ENCODE measurements at places on chromosomes 2 and 18.

GRCh38 chr2:45166229-45166890, 157.1 kb upstream of the SIX2 start:
- peak; percentile 57 for DNase-seq

DNA sequence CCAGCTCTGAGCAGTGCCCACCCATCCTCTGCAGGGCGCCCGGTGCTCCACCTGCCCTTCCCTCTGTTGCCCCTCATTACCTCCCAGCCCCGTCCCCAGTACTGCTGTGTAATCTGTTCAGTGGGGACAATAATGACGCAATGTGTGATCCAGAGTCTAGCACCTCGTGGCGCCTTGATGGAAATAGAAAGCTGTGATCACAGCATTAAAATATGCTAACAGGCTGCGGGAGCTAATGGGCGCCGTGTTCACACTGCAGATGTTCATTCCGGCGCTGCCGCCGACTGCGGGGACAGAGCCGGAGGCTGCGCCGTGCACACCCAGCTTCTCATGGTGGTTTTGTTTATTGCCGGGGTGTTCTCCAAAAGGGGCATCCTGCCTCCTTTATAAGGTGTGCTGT, 235.2 kb downstream of the LDLRAD4 start:
- no peak for DNase-seq

DNA sequence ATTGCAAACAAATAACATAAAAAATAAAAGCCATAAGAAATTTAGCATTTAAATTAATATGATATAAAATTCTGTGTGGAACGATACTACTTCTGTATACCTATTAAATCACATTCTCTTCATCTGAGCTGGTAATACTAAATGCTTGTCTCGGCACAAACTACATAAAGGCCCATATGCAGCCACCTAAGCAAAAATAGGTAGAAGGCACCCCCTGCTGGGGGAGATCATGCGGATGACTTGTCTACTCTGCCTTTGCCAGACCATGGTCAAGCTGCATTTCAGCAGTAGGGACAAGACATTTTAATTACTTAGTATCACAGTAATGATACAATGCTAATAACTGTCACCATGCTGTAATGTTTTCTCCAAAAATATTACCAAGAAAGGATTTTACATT, 108.0 kb downstream of the CDH19 start:
- DNase-seq = peak; percentile 94

- DNase-seq = no peak
These were observed 29.0 kb upstream of the TNS1 start for GRCh38 chr2:218031771-218032257.

DNA sequence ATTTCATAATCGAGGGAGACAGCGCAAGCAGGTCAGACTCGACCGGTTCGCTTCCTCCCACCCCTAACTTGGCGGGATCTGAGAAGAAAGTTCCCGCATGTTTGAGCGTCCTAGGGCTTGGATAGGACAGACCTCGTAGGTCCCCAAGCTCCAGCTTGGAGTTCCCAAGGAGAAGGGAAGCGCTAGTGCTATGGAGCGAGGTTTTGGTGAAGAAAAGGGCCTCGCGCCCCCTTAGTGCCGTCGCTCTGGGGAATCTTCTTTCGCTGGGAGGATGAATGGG, 11.6 kb upstream of the SKOR2 start:
- DNase-seq = no peak

DNA sequence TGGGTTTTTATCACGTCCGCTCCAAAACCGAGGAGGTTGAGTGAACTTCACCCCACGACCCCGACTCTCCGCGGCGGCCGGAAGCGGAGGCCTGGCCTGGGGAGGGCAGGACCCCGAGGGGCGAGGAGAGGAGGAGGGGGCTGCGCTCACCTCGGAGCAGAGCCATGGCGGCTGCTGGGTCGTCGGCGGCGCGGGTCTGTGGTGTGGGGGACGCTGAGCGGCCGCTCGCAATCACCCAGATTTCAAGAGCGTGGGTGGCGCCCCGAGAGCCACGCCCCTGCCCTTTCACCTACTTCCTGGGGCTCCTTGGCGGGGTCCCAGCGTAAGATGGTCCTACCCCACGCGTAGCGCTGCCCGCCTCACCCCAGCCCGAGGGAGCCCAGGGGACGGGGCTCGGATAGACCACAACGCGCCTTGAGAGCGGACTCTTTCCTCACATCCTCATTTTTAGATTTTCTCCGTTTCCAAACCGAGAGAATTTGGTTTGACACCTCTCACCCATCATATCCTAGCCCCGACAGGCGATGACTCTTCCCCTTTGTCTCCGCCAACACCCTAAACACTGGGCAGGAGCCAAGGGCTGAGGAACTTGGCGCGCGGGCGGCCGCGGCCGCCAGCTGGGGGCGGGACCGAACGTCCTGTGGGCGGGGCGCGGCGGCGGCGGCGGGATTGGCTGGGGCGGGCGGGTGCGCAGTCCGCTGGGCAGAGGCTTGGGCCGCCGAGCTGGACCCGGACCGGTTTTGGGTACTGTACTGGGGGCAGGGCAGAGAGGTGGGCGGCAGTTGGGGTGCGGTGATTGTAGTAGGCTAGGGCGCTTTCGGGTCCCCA, at the start of gene ACAA2:
Gene ACAA2, minus strand, starts transcription at position 215 of the 828 bp plus-strand sequence. Its CDS starts 49 bp downstream, at position 166.
- DNase-seq = peak; percentile 95

DNA sequence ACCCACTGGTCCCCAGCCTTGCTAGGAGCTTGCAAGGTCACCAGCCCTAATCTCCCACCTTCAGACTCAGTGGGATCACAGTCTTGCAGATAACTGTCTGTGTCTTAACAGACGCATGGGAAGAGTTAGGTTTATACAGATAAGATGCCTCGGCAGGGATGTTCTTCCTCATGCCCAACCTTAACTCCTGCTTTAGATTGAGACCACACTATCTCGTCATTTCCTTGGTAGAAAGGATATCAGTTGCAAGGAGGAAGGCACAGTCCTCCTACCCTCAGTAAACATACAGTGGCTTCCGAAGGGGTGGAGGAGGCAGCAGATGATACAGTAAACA, 7.2 kb downstream of the NT5DC4 start:
- DNase-seq = no peak

- no peak for DNase-seq
These were observed 27.7 kb downstream of the KLHL29 start for GRCh38 chr2:23412556-23413155.

DNA sequence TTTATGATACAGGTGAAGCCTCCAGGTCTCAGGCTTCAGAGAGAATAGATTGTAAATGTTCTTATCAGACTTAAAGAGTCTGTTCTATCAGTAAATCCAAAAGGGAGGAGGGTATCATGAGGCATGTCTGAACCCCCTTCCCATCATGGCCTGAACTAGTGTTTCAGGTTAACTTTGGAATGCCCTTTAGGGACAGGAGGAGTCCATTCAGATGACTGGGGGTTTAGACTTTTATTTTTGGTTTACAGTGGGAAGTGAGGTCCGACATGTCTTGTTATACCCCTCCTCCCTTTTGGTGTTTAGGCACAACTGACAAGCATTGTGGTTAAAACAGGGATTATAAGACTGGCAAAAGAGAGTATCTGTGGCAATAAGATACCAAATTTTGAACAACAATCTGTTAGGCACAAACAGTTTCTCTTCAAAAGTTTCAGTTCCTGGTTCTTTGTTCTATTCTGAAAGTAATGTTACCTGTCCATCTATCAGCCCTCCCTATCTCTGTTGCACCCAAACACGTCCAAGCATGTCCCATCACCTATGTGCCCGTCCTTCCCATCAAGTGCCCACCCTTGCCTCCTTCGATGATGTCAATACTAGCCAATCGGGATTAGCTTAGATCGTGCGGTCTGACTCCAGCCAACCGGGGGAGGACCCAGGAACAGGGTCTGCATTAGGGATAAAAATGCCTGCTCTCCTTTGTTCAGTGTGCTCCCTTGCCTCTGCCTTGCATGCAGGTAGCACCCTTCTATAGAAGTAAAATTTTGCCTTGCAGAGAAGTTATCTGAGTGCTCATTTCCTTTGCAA, 16.4 kb downstream of the TCF23 start:
- no peak for DNase-seq

GRCh38 chr2:228763379-228763981, 507.6 kb downstream of the PID1 start:
- DNase-seq = no peak

DNA sequence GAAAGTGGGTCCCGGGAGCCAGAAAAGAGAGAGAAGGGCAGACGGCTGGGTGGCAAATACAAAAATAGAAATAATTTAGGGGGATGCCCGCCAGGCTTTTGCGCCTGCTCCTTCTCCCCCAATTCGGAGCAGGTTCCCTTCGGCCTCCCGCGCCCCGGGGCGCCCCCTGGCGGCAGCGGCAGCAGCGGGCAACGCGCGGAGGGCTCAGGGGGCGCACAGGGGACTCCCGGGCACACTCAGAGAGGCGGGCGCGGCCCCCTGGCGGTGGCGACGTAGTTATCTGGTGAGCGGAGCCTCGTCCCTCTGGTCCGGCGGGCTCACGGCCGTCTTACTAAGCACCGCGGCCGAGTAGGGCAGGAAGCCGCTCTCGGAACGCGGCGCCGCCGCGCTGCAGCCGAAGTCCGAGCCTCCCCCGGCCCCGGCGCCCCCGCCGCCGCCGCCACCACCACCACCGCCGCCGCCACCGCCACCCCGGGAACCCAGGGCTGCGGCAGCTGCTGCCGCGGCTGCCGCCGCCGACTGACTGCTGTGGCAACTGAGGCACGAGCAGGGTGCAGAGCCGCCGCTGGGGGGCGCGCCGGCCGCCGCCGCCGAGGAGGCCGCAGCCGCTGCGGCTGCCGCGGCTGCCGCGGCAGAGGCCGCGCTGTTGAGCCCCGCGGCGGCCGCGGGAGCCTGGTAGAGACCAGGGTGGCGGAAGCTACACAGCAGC, 3.8 kb downstream of the EVX2 start:
- DNase-seq = peak; percentile 92

- DNase-seq = no peak
These were observed 37.3 kb downstream of the THAP4 start for GRCh38 chr2:241599615-241600014.
